ENCODE measurements at places on chromosomes 12 and 14.

DNA sequence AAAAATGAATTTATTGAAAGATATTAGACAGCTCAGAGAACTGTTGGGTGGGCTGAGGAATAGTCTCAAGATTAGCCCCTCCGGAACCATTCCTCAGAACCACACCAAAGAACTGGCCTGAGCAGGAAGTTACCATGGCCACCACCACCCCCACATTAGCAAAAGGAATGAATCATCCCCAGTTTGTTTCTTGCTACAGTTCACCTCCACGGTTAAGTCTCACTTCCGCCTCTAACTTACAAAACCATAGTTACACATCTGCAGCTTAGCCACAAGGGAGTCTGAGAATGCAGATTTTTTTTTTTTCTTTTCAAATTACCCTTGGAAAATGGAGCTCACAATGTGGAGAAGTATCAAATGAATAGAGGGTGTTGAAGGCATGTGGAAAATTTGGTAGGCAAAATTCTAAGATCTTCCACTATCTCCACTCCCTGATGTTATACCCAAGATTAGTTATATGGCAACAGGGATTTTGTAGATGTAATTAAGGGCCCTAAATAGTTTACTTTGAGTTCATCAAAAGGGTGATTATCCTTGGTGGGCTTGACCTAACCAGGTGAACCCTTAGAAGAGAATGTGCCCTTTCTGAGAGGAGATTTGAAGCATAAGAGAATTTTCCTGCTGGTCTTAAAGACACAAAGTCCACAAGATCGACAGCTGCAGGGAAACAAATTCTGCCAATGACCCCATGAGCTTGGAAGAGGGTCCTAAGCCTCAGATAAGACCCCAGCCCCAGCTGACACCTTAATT lies 129.8 kb upstream of the KRR1 start:
- no peak for DNase-seq

DNA sequence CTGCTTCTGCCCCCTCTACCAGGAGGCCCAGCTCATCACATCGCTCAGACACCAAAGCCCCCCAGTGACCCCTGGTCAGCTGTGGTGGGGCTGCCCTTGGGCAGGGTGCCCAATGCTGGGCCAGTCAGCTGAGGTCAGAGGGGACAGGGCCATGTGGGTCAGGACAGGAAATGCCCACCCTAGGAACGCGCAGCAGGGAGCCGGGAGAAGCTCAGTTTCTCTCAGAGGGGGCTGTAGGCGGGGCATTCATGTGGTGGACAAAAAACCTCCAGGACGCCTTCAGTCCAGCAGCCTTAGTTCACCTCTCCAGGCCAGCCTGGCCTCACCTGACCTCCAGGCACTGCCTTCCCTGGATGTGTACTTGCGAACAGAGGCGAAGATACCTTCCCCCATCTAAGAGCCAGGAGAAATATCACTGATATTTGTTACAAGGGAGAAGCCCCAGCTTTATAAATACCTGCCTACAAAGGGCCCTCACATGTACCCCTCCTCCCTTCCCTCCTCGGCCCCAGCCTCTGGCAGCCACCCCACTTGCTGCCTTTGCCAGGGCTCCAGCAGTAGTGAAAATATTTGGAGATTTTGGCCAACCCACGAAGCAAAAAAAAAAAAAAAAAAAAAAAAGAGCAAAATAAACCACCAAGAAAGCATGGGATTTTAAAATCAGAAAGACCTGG lies 41.9 kb upstream of the PLEKHG6 start:
- DNase-seq = no peak

DNA sequence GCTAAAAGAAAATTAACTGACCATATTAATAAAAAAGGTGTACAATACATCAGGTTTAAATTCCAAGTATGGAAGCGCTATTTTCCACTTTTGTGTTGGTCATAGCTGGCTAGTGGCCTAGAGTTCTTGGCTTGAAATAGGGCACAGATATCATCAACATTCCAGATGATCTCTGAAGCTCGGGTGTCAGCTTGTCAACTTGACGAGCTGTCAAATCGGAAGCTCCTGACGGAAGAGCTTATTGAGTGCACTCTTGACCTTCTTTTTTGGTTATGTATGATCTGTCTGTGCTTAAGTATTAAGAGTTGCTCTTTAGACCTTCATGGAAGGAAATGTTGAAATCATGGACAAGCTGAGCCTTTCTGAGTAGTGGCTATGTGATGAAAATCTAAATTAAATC lies 177.9 kb downstream of the APAF1 start:
- DNase-seq = no peak

DNA sequence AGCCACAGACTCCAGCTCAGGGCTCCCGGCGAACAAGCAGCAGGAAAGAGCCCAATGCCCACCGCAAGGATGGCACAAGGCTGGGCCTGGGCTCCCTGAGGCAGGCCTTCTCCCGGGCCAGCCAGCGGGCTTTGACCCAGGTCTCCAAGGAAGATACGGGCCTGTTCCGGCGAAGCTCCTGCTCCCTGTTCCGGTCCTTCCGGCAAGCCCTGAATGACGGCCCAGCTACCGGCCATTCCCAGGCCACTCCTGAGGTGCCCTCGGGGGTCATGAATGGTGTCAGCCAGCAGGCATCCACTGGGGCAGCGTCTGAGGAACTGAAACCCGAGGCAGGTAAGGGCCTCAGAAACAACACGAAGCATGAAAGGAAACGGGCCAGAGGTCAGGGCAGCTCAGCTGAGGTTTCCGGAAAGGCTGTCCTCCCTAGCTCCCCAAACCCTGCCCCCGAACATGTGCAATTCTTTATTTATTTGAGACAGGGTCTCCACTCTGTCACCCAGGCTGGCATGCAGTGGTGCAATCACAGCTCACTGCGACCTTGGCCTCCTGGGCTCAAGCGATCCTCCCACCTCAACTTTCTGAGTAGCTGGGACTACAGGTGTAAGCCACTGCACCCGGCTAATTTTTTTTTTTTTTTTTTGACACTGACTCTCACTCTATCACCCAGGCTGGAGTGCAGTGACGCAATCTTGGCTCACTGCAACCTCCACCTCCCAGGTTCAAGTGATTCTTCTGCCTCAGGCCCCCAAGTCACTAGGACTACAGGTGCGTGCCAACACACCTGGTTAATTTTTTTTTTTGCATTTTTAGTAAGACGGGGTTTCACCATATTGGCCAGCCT lies 6.0 kb downstream of the EXOC3L4 start:
- DNase-seq = no peak

DNA sequence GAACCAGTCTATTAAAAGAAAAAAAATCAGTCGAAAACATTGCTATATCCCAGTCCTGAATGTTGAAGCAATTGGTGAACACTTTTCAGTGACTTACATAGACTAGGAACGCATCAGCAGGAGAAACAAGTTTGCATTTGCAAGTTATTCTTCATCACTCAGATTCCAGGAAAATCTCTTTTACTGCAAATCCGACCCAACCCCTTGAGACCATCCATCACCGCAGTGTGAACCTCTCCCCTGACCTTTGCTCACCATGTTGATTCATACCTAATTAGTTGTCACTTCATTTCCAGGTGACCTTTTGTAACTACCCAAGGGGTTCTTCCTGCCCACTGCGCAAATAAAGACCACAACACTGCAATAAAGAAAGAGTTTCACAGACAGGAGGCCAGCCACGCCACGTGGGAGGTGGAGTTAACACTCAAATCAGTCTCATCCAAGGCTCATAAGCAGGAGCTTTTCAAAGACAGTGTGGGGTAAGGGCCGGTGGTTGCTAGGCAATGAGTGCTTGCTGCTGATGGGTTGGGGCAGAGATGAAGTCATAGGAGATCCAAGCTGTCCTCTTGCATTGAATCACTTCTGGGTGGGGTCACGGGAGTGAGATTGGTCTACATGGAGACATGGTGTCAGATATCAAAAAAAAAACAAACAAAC lies 241.3 kb upstream of the TMEM132C start:
- DNase-seq = no peak

Data from NCI-H1436 treated with DMSO at 0.1 percent for 48 hours (cell line).